ENCODE measurements at places on chromosomes 1 and 21.

DNA sequence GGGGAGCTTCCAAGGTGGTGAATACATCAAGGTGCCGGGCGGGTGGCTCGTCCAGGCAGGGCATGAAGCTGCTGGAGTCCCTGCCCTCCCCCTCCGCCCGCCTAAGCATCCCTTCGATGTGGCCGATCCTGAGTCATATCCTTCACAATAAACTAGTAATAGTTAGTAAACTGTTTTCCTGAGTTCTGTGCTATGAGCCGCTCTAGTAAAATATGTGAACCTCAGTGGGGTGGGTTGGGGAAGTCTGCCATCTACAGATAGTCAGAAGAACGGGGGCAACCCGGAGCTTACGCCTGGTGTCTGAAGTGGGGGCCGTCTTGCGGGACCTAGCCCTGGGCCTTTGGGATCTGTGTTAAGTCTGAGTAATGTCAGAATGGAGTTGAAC lies 21.6 kb downstream of the C2CD2 start:
- no peak for DNase-seq

- DNase-seq, result no peak
Observed at GRCh38 chr1:24294716-24295371, 24.3 kb upstream of the GRHL3 start.

DNA sequence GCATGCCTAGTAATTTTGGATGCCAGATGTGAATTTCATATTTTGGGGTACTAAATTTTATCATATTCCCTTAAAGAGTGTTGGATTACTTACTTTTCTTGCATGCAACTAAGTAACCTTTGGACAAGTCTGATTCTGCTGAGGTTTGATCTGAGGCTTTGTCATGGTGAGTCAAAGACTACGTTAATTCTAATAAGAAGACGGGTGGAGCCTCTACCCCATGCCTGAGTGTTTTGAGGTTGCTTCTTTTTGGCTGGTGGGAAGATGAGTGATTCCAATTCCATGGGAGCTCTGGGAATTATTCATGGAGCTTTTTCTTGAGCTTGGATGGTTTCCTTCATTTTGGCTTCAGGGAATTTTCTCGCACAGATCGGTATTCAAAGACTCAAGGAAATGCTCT lies 11.6 kb upstream of the PCP4 start:
- DNase-seq, result no peak

DNA sequence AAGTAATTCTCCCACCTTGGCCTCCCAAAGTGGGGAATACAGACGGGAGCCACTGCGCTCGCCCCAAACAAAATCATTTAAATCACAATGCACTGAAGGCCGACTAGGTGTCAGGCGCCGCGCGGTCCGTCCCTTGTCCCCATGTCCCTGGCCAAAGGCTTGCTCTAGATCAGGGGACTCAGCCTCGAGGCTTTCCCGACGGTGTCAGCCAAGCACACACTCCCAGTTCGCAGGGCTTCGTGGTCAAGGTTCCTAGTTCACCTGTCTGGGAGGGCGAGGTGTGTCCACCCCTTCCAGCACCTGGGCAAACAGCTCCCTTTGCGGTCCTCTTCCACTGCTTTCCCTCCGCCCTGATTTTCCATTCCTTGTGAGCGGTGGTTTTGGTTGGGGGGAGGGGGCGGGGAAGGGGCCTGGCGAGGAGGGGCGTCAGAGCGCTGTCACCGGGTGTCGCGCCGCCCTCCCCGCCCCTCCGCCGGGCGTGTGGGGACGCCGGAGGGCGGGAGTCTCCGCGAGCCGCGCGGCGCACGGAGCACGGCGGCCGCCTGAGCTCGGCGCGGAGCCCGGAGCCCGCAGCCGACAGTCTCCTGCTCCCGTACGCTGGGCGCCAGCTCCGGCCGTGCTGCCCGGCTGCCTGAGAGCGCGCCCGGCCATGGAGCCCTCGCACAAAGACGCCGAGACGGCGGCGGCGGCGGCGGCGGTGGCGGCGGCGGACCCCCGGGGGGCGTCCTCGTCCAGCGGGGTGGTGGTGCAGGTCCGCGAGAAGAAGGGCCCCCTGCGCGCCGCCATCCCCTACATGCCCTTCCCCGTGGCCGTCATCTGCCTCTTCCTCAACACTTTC lies at the start of gene STUM:
Gene STUM, plus strand, starts transcription at position 509 of the 838 bp plus-strand sequence. Its CDS starts 141 bp downstream, at position 650.
- DNase-seq, result no peak

DNA sequence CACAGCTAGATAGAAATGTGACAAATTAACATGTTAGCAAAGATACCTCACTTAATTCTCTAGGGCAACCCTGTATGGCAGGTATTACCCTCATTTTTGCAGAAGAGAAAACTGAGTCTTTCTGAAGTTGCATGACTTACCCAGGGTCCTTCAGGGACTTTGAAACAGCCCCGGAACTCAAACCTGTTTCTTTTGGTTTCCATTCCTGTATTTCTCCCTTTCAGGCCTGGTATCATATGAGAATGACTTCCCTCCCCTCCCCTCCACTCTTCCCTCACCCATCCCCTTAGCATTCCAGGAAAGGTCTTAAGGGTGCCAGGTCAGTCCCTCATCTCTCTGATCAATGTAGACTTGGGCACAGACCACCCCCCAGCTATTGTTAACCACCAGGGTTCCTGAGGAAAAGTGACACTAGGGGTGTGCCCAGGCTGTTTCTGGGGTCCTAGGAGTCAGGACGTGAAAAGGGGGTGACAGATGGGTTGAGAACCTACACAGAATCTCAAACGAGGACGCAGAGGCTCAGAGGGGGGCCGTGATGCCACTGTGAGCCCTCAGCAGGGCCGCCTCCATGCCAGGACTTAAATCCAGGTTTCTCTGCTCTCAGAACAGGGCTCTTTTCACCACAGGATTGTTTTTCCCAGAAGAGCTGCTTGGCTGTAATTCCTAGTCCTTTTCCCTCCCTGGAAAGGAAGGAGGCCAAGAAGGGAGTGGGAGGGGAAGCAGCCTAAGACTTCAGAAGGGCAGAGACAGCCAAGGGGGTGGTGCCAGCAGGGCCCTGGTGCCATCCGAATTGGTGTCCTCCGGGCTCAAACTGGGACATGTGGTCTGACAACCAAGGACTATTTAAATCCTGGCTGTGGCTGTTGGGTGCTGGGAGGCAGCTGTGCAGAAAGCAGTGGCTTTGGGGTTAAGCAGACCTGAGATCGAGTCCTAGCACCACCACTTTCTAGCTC lies 2.1 kb upstream of the WASF2 start:
- DNase-seq, result no peak

- DNase-seq, result no peak
Observed at GRCh38 chr1:187844313-187844712, 1015.6 kb downstream of the PLA2G4A start.

DNA sequence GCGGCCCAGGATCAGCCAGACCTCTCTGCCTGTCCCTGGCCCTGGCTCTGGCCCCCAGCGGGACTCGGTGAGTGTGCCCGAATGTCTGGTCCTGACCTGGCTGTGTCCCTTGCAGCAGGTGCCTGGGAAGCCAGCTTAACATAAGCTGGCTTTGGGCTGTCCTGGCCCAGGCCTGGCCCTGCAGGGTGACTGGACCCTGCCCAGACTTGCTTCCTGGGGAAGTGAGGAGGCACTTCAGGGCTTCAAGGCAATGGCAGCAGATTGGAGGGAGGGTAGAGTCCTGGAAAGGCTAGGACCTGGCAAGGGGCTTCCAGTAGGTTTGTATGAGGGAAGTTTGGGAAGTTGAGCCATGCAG lies 16.4 kb downstream of the RPS6KA1 start:
- DNase-seq, result no peak

GRCh38 chr1:172738389-172738788 lies 79.5 kb downstream of the FASLG start:
- DNase-seq, result no peak

- no peak for DNase-seq
Observed at GRCh38 chr1:22104865-22105437, 37.9 kb downstream of the WNT4 start.

GRCh38 chr1:245304698-245305097 lies 149.9 kb downstream of the KIF26B start:
- DNase-seq, result no peak

GRCh38 chr1:81974883-81975555 lies 174.3 kb downstream of the ADGRL2 start:
- DNase-seq, result no peak

GRCh38 chr1:89771991-89772560 lies 48.8 kb upstream of the LRRC8D start:
- DNase-seq, result no peak

GRCh38 chr1:199808110-199808870 lies 219.2 kb upstream of the NR5A2 start:
- no peak for DNase-seq

DNA sequence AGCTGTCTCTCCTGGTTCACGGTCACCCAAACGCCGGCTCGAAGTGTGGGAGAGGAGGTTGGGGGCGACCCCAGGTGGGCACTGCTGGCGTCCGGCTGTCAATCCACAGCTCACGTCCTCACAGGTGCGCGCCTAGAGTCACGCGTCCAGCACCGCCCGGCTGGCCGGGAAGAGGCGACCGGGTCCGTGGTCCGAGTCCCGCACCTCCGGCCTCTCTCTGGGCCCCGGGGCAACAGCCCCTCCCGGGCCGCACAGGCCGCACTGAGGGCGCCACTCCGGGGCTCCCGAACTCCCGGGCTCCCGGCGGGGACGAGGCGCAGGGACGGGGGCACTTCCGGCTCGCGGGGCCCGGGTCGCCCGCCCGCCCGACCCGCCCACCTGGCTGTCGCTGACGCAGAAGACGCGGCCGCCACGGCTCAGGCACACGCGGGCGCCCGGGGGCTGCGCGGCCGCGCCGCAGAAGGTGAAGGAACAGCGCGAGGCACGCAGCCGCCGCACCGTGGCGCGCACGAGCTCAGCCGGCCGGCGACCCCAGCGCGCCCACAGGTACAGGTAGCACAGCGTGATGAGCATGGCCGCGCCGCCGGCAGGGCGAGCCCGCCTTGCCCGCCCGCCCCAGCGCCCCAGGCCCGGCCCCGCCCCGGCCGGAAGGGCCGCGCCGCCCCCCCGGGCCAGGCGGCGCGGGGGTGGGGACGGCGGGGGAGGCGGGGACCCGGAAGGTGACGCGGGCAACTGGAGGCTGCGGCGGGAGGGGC lies at the start of gene HLCS:
Gene HLCS, minus strand, starts transcription at position 604 of the 755 bp plus-strand sequence. Its CDS starts 31 bp downstream, at position 573.
- peak; percentile 49 for DNase-seq

GRCh38 chr21:45136500-45136899 lies 62.1 kb downstream of the ADARB1 start:
- DNase-seq, result no peak
